ENCODE measurements at places on chromosomes 6 and 20.

DNA sequence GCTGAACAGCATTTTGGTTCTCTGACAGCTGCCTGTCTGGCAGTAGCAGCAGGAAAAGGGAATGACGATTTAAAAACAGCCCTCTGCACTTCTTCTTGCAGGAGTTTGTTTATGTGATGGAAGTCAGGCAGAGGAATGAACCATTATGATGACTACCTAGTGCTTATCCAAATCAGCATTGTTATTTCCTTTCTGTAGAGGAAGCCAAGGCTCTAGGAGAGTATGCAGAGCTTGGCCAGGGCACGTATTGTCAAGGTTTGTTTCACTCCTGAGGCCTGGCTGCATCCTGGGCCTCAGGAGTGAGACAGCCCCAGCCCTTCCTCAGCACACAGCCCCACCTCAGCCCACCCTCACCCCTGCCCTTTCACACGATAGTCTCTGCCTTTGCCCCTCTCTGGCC lies 68.5 kb downstream of the FAM229B start:
- DNase-seq, result no peak

DNA sequence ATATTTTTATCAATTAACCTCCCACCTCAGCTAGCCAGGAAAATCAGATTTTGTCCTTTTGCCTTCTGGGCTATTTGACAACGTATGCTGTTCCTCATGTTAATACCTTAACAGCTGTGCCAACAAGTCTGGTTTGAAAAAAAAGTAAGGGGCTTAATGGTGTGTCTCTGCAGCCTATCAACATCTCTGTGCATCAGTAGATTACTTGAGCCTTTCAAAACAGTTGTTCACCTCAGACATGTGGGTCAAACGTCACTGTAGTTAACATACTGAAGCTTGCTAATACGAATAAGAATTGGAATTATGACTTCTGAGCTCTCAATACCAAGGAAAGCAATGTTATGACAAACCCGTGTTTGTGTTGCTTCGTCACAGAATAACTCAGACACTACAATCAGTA lies 23.0 kb downstream of the CEP57L1 start:
- no peak for DNase-seq

DNA sequence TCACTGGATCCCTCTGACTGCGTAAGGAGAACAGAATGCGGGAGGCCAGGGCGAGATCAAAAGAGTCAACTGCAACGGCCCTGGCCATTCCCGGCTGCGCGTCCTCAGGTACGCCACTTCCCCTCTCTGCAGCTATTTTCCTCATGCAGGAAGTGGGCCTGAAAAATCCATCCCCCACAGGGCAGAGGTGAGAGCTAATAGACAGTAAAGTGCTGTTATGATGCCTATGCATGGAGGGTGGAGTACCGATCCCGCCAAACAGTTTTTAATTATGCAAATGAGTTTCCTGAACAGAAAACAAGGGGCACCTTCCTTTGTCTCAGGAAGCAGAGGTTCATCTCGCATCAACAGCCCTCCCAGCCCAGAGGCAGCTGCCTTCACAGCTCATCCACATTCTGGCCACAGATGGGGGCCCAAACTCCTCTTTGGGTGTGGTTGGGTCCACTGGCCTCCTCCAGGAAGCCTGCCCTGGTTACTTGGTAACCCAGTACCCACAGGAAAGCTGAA lies 9.3 kb downstream of the PREX1 start:
- no peak for DNase-seq

GRCh38 chr6:37171201-37171969 lies 1.4 kb downstream of the PIM1 start:
- DNase-seq, result no peak

DNA sequence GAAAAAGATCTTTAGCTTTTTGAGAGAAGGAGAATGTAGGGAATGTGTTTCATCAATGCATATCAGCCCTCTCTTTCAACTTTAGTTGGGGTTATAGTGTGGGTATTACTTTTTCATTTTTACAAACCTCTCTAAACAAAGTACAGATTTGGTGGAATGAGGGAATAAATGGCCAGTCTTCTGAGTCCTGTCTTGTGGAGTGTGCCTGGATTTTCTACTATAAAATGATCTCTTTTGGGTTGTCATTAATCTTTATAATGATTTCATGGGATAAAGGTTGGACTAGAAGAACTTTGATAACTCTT lies 209.3 kb downstream of the RNF144B start:
- DNase-seq, result no peak

GRCh38 chr6:37947468-37947867 lies 127.9 kb downstream of the ZFAND3 start:
- DNase-seq, result no peak

- no peak for DNase-seq
These were observed 23.3 kb downstream of the EDN1 start for GRCh38 chr6:12313306-12313991.

GRCh38 chr20:36532388-36532787 lies 8.9 kb upstream of the MYL9 start:
- no peak for DNase-seq

DNA sequence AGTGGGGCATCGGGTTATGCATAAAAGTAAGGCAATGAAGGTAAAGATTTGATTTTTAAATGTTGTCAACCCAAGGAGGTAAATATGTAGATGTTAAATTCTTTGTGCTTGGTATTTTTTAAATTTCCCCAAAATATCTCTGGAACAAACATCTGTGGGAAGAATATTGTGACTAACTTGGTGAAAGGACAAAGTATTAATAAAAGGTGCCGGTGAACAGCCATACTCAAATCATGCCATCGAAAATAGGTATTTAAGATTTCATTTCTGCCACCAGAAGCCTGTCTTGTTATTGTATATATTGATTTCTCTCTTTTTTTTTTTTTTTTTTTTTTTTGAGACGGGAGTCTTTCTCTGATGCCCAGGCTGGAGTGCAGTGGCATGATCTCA lies 12.6 kb upstream of the ZBTB2 start:
- no peak for DNase-seq

DNA sequence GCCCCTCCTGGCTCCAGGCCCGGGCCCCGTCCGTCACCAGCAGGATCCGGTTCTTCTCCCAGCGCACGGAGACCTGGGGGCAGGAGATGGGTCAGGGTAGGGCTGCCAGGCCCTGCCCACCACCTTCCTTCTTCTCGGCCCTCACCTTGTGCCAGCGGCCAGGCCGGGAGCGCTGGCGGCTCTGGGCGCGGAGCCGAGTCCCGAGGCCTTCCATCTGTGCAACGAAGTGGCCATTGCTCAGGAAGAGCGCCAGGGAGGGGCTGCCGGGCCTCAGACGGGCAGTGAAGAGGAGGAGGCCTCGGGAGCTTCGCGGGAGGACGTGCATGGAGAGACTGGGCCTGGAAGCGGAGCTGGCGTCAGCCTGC lies 7.9 kb downstream of the ADRM1 start:
- no peak for DNase-seq

DNA sequence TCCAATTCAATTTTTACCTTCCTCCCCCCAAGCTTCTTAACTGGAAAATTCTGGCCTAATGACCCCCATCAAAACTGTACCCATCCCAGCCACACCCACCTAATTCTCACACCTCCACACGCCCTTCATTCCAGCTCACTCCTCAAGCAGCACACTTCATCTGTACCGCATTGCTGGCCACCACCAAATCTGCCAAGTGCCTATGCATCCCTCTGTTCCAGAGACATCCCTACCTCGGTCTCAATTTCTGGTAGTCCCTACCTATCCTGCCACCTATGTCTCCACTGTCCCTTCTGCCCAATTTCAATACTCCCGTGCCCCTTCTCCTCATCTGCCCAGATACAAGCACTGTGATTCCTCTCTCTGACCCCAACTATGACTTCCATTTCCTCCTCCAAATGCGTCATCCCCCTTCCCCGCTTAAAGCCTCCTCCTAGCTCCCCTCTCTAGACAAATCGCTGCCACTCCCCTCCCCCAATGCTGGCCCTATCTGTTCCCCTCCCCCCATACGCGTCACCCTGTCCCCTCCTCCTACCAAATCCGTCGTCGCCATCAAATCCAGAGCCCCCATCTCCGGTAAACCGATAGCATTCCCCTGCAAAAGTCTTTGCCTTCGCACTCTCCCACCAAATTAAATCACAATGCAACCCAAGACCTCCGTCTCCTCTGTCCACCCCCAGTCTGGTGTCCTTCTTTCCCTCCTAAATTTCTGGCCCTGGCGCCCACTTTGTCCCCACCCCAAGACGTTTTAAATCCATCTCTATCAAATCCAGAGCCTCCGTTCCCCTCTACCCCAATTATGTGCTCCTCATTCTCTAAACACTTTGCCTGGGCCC lies 1.2 kb downstream of the MTCH1 start:
- no peak for DNase-seq

GRCh38 chr20:9989066-9989724 lies 45.6 kb upstream of the ANKEF1 start:
- DNase-seq, result no peak

- no peak for DNase-seq
These were observed 39.9 kb upstream of the TTPAL start for GRCh38 chr20:44435630-44436335.

- DNase-seq, result no peak
These were observed 1.4 kb upstream of the INSM1 start for GRCh38 chr20:20366551-20366875.

- DNase-seq, result no peak
These were observed 139.3 kb upstream of the PHACTR1 start for GRCh38 chr6:12577124-12577850.

DNA sequence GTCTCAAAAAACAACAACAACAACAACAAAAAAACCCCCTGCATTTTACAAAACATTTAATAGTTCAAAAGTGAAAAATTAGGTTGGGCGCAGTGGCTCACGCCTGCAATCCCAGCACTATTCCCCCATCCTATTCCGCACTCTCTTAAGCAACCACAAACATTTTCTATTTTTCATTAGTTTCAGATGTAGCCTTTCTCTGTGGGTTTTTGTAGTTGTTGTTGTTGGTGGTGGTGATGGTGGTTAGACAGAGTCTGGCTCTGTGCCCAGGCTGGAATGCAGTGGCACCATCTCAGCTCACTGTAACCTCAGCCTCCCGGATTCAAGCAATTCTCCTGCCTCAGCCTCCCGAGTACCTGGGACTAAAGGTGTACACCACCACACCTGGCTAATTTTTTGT lies 6.4 kb upstream of the GMNN start:
- no peak for DNase-seq

- no peak for DNase-seq
These were observed 34.1 kb downstream of the UTRN start for GRCh38 chr6:144319211-144319610.

DNA sequence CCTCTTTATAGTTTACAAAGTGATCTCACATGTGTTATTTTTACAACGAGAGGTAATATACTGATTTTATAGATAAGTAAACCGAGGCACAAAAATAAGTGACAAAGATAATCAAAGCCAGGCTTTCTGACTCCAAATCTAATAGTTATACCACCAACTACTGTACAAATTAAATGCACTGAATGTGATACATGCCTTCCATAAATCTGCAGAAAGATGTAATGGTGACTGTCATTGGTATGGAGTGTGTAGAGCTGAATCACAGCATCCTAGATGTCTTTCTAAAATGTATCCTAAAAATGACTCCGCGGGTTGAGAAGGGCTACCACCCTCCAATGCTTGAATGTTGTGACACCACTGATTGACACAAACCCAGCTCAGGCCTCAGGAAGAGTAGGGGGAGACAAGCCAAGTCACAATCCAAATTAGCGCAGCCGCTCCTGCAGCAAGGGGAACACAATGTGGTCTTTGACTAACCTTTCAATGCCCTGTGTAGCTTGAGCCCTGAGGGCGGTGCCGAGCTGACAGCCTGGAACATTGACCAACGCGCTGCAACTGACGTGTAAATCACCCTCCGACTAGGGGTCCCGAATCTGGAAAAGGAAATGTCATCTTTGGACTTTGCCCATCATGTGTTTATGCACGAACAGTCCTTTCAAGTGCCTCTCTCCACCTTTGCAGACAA lies 136.8 kb downstream of the OLIG3 start:
- no peak for DNase-seq

DNA sequence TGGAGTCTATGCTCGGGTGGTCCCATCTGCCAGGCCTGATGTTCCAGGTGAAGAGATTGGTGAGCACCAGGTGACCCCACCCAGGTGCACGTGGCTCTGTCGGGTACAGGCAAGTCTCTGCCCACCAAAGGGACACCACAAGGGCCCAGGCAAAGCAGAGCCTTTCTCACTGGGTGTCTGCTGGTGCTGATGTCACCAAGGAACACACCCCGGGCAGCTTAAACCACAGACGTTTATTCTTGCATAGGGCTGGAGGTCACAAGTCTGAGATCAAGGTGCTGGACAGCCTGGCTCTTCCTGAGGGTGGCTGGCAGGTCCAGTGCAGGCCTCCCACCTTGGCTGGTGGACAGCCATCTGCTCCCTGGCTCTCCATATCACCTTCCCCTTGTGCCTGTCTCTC lies 100.7 kb upstream of the CD93 start:
- no peak for DNase-seq

DNA sequence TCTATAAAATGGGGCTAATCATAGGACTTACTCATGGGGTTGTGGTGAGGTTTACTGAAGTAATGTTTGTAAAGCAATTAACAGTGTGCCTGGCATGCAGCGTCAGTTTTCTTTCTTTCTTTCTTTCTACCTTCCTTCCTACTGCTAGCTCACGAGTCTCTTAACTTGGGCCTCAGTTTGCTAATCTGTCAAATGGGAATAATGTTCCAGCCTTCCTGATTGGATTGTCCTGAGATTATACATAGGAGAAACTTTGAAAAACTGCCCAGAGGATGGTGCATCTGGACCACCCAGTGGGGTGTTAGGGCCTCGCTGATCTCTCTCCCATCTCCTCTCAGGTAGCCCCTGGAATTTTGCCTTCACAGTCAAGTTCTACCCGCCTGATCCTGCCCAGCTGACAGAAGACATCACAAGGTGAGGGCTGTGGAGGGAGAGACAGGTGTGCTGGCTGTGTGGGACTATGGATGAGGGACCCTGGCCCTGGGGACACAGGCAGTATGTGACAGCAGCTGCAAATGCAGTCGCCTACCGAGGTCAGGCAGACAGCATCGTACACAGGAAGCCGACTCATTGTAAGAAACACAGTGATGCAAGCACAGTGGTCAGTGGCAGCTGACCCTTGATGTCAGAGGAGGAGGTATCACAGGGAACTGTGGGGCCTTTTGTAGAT lies 27.5 kb downstream of the EPB41L1 start:
- DNase-seq, result no peak

DNA sequence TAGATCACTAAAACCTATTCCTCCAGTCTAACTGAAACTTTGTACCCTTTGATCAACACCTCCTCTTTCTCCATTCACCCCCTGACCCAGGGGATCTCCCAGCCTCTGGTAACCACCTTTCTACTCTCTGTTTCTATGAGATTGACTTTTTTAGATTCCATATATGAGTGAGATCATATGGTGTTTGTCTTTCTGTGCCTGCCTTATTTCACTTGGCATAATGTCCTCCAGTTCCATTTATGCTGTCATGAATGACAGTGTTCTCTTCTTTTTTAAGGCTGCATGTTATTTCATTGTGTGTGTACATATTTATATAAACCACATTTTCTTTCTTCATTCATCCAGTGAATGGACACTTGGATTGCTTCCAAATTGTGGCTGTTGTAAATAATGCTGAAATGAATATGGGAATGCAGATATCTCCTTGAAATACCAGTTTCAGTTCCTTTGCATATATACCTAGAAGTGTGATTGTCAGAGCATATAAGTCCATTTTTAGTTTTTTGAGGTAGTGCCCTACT lies 57.7 kb downstream of the DHX35 start:
- DNase-seq, result no peak

- no peak for DNase-seq
These were observed 634 bp downstream of the ITPA start for GRCh38 chr20:3209946-3210317.
